ENCODE measurements at places on chromosomes 11 and 22.
A peak's percentile ranks its signal among the peaks of the same experiment; 100 is the strongest.

DNA sequence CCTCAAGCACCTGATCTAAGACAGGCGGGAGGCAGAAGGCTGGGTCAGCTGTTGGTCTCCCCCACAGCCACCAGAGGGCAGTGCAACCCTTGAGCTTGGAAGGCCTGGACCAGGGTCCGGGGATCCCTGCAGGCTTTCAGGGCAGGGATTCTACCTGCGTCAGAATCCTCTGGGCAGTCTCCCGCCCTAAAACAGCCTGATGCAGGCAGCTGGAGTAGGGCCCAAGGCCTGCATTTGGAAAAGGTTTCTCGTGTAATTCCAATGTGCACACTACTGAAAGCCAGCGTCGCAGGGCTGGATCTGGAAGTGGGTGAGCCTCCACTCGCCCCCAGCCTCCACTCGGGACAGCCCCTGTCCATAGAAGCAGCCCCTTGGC lies 31.8 kb downstream of the BID start:
- peak; percentile 84 for DNase-seq

GRCh38 chr11:64224891-64225607 lies 937 bp downstream of the TRPT1 start:
- DNase-seq = no peak

DNA sequence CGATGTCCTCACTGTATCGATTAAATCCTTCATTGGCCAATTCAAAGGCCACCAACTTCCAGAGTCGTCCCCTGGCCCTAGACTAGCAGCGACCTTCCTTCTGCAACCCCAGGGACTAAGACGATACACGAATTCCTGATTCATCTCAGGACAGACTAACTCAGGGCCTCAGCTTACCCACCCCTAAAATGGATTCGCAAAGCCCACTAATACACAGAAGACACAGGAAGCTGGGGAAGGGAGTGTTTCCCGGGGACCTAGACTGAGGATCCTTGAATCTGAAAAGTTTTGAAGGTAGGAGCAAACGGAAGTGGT lies 509 bp downstream of the LAMTOR1 start:
- no peak for DNase-seq

DNA sequence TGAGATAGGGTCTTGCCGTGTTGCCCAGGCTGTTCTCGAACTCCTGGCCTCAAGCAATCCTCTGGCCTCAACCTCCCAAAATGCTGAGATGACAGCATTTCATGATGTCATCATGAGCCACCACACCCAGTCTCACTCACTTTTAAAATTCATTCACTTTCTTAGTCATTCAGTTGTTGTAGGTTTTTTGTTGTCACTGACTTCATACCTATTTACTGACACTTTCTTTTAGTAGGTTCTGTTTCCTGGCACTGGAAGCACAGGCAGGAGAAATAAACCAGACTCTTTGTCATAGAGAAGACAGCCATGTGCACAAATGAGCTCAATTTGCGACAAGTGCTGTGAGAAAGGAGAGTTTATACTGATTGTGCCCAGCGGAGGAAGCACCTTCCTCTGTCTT lies 10.5 kb downstream of the ART5 start:
- DNase-seq = no peak

DNA sequence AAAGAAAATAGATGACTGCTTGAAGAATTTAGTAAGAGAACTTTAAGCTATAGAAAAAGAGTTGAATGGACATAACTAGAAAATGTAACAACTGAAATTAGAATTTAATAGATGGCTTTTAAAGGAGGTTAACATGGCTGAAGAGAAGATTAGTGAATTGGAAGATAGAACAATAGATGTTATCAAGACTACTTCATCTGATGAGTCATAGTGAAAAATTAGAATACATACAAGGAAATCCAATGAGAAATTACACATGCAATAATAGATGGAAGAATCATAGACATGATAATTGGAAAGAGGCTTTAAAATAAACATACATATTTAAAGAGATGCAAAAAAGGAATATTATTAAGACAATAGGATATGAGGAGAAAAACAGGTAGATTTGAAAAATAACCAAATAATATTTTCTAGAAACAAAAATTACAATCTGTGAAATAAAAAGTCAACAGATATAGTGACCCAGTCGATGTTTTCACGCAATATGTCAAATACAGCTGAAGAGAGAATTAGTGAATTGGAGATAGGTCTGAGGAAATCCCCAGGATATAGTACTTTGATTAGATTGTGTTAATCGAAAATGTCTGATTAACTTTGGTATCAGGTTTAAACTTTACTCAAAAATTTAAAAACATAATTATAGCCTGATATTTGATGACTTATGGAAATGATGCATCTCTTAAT lies 28.2 kb downstream of the CAT start:
- DNase-seq = no peak

DNA sequence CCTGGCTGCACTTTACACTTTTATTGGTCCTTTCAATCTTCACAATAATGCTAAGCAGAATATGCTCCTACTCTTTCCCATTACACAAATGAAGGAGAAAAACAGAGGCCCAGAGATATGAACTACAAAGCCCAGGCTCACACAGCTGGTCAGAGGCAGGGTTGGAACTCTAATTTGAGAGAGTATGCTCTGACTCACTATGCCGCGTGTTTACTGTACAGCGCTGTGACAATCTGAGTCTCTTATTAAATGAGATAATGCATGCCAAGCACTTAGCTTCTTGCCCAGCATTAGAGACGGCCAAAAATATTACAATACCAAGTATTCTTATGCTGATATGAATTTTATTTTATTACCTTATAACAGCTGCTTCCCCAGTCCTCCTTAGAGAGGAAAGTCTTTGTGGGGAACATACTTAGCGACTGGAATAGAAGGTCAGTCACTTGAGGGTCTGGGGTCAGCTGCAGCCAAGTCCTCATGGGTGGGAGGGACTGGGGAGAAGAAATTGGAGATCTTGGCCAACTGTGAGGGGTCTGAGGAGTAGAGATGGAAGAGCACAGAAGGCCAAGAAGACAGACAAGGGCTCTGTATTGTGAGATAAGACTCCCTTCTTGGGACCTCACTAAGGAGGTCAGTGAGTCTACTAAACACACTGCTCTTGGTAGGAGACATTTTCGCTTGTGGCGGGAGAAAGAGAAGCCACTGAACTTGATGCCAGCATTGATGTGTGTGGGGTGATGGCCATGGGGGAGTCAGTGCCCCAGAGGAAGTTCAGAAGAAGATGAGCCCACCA lies 150.8 kb upstream of the TIMP3 start:
- no peak for DNase-seq

DNA sequence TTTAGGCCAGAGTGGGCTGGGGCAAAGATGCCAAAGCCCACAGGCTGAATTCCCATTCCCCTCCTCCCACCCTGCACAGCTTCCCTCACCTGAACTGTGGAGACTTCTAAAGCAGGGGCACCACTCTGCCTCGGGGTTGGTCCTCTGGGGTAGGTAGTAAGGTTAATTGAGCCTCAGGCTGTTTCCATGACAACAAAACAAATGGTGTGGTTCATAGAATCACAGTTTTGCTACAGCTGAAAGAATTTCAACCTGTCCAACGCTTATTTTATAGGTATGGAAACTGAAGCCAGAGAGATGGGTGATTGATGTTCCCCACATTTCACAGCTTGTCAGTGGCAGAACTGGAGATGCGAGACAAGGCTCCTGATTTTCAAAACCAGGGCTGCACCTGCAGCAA lies 109.5 kb downstream of the SNX19 start:
- DNase-seq = no peak

Data from stimulated activated effector memory CD8-positive, alpha-beta T cell treated with anti-CD3 and anti-CD28 coated beads, Interleukin-12 subunit alpha, Interleukin-12 subunit beta, amount 100 ng/mL, for 72 hours (primary cell).